ENCODE measurements at places on chromosomes 16 and 17.

DNA sequence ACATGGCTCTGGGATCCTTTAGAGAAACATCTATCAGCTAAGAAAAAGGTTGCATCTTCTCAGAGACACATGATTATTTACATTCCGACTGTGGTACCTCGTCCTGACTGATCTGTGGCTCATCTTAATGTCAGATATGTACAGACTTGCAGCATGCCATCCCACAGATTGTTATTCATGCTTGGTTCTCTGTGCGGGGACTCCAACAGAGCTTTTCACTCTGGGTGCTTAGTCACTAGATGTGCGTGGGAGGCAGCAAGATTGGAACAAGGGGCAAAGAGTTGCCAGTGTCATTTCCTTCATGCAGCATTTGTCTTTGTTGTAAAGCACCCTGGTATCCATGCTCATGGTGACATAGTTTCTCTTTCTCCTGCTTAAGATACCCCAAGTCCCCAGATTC lies 179.1 kb upstream of the CACNG5 start:
- DNase-seq, result no peak

DNA sequence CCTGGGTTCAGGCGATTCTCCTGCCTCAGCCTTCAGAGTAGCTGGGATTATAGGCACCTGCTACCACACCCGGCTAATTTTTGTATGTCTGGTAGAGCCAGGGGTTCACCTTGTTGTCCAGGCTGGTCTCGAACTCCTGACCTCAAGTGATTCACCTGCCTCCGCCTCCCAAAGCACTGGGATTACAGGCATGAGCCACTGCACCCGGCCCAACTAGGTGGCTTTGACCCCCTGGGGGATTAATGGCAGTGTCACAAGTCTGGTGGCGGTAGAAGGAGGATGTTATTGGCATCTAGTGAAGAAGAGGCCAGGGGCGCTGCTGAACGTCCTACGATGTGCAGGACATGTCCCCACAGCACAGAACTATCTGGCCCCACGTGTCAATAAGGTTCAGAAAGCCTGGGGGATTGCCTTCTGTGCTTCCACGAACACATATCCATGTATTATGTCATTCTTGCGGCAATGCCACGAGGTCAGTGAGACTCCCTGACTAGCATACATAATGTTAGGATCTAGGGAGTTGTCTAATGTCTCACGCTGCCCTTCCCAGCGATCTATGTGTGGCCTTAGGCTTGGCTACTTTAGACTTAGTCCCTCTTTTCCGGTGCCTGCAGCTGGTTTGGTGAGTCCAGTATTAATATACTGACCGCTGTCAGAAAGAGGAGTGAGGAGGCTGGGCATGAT lies 75.8 kb downstream of the ABCC6 start:
- no peak for DNase-seq

DNA sequence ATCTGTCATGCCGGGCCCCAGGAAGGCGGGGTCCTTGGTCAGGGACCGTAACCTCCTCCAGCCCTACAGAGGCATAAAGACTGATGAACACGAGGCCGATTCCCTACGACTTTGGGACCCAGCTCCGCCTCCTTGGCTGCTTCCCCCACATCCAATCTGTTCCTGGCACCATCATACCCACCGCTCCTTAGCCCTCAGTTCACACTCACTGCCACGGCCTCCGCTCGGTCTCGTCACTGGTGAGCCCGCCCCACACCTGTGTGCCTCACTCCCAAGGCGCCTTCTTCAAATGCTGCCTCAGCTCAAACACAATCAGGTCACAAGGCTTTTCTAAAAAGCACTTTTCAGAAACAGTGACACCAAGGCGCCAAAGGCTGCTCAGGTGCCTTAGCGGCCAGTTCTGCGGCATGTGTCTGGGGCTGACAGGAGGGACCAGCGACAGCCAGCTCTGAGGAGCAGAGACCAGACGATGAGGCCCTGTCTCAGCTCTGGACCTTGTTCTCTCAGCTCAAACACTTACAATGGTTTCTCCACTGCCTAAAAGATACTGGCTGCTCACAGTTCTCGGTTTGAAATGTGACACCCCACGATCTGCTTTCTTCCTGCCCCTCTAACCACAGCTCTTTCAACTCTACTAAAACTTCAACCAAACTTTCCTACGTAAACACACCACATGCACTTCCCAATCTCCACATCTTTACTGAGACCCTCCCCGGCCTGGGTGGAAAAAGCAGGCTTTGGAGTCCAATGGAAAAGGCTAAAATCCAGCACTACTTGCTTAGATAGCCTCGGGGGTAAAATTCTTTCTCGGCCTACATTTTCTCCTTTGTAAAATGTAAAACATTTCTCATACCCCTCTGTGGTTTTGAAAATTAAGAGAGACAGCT lies 33.2 kb downstream of the CYB5D2 start:
- DNase-seq, result no peak

GRCh38 chr17:61400066-61400716 lies 548 bp downstream of the TBX2 start:
- no peak for DNase-seq

GRCh38 chr17:80104321-80104955 lies 3.1 kb downstream of the GAA start:
- no peak for DNase-seq

GRCh38 chr17:57125406-57125805 lies 40.4 kb downstream of the AKAP1 start:
- DNase-seq, result no peak

DNA sequence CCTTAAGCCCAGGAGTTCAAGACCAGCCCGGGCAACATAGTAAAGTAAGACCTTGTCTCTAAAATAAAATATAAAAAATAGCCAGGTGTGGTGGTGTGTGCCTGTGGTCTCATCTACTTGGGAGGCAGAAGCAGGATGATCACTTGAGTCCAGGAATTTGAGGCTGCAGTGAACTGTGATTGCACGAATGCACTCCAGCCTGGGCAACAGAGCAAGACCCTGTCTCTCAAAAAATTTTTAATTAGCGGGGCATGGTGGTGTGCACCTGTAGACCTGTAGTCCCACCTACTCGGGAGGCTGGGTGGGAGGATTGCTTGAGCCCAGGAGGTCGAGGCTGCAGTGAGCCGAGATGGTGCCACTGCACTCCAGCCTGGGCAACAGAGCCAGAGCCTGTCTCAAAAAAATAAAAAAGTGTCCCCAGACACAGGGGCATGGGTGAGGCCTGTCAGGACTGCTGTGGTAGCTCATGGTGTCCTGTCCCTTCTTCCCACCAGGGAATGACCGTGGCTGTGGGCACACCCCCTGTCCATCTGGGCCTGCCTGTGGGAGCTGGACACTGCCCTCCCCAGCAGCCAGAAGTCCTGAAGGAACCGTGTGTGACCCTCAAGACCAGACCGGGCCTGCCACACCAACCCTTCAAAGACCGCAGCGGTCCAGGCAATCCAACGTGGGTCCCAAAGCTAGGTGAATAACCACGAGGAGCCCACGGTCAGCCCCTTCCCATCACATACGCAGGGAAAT lies 30.8 kb upstream of the GAA start:
- no peak for DNase-seq

- no peak for DNase-seq
Observed at GRCh38 chr16:66873685-66874055, 6.6 kb upstream of the PDP2 start.

GRCh38 chr17:81931557-81932332 lies 4.2 kb upstream of the MAFG start:
- DNase-seq, result no peak

DNA sequence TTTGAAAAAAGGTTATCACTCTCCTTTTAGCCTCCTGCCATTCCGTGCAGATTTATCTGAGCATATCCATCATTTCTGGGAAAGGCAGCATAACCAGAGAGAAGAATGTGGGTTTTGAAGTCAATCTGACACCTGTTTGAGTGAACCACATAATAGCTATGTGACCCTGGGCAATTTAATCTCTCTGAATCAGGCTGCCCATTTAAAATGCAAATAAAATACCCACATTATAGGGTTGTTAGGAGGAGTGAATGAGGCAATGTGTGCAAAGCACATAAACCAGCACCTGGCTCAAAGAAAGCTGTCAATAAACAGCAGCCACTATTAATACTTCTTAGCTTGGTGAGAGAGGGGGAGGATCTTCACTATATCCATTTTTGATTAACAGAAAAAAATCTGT lies 88.0 kb downstream of the CACNG1 start:
- no peak for DNase-seq

DNA sequence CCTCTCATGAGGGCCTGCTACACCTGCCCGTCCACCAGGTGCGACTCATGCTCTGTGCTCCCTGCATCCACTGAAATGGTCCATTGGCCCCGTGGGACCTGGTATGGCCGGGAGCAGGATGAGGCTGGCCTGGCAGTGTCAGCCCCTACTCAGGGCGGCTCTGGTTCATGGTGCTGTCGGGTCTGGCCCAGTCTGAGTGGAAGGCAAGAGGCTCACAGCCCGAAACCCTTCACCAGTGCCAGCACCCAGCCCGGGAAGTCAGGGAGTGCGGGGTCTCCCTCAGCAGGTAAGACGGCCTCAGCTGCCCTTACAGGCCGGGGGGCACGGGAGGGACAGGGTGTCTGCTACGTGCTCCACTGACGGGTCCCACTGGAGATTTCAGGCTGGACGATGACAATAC lies 40.5 kb upstream of the RASD1 start:
- no peak for DNase-seq

- DNase-seq, result no peak
Observed at GRCh38 chr17:37110746-37111145, 162.0 kb downstream of the AATF start.

GRCh38 chr17:37735165-37735564 lies 9.7 kb downstream of the HNF1B start:
- DNase-seq, result no peak

GRCh38 chr16:67191411-67191994 lies 452 bp upstream of the E2F4 start:
- no peak for DNase-seq

DNA sequence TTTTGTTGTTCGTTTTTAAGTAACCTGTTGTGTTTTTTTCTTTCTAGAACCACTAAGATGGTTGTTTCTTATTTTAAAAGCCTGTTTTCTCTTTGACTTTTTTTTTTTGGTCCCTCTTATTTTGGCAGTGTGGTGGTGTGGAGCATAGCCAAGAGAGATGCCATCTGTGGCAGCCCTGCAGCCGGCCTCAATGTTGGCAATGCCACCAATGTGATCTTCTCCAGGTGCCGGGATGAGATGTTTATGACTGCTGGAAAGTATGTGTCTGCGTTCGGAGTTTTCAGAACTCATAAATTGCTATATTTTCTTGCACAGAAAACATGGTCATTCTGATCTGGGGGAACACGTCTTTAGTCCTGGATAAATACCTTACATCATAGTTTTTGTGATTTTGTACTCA lies 17.6 kb downstream of the CFAP52 start:
- DNase-seq, result no peak

GRCh38 chr16:72956124-72957064 lies 91.5 kb downstream of the ZFHX3 start:
- no peak for DNase-seq

- no peak for DNase-seq
Observed at GRCh38 chr16:63005356-63005755, 969.1 kb upstream of the CDH8 start.

- DNase-seq, result no peak
Observed at GRCh38 chr17:77610972-77611521, 347.5 kb upstream of the TNRC6C start.

DNA sequence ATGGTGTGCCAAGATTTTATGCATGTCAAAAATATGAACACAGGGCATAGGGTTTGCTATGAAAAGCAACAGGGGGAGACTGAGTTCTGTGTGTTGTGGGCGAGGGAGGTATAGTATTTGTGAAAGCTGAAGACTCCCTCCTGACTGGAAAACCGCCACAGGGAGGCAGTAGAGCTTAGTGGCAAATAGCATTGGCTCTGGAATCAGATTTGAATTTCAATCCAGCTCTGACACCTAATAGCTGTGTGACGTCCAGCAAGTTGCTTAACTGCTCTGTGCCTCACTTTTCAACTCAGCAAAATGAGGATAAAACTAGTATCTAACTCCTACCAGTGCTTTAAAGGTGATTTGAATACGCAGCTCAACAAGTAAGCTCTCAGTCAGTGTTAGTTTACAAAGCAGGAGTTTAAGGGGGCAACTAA lies 22.0 kb downstream of the KPNA2 start:
- DNase-seq, result no peak

DNA sequence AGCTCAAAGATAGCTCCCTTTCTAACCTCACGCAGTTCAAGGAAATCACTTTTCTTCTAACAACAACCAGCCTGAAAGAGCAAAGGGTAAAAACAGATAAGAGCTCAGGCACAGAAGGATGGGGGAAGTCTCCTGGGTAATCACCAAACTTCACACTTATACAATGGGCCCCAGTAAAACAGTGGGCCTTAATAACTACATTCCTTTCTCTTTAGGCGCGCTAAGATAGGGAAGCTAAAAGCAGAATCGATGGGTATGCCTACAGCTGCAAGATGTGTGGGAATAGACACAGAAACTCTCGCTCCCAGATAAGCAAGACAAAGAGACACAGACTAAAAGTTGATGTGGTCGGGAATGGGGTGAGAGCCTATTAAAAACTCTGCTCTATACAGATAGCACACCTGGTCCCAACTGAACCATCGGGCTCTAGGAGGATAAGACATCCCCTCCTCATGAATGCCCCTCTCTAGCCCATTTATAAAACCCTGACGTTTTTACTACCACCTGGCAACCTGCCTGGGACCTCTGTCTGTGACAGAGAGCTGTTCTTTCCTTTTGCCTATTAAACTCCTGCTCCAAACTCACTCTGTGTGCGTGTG lies 826 bp downstream of the LYZL6 start:
- DNase-seq, result no peak

GRCh38 chr17:30579610-30580315 lies 102.6 kb downstream of the GOSR1 start:
- DNase-seq, result no peak

Data from SW 1271 (cell line).